ENCODE measurements at places on chromosomes 6 and 20.

GRCh38 chr20:23214903-23215302, 128.8 kb upstream of the CD93 start:
- DNase-seq = no peak

GRCh38 chr6:154592199-154592860, 81.8 kb upstream of the CNKSR3 start:
- DNase-seq = no peak

- DNase-seq = no peak
Measured at GRCh38 chr6:156427345-156427744, 349.8 kb upstream of the ARID1B start.

DNA sequence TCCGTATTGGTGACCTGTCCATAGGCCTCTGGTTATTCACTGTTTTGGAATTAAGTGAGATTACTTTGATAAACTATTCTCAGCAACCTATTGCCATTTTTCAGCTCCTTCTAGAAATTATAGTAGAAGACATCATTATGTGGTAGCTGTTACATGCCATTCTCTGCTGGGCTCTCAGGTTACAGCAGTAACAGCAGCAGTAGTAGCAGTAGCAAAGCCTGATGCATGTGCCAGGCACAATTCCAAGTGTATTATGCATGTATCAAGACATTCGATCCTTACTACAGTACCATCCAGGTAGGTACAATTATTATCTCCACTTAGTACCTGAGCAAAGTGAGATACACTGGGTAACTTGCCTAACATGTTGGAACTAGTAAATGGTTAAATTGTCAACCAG, 74.3 kb downstream of the RPS12 start:
- no peak for DNase-seq

- no peak for DNase-seq
Measured at GRCh38 chr20:64210656-64211369, 44.7 kb upstream of the PCMTD2 start.

DNA sequence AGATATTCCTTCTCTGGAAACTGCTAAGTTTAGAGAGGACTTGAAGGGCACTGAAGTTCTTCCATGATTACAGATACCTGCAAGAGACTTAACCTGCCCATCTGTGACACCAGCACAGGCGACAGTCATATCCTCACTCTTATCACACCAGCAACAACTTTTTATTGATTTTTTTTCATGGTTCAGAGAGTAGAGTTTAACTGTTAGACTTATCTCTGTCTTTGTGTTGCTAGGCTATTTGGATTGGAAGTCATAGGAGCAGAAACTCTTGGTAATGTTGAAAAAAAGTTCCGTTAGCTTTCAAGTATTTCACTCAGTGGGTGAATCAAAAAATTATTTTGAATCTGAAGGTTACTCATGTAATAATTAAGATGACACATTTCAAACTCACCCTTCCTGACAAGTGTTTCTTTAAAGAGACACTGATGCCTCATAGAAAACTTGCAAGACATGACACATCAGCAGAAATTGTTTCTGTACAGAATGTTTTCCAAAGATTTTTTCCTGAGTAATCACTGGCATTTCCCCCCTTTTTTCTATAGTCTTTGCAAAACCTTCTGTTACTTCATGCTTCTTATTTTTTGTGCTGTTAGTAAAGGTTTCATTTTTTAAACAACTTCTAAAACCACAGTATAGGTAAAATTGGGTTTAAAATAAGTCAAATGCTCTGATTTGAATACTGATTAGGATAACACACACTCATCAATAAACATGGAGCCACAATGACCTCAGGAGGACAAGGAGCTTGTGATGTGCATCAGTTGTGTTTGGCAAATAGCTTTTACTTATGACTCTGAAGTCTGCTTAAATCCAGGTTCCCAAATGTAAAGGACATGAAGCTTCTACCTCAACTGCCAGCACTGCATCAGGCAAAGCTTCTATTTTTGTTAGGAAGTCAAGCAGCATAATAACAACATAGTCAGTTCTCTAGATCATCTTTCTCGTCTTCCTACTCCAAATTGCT, 252.9 kb upstream of the MAN1A1 start:
- DNase-seq = no peak

Measured in GM12865 (cell line).